ENCODE measurements at places on chromosomes 11 and 22.

DNA sequence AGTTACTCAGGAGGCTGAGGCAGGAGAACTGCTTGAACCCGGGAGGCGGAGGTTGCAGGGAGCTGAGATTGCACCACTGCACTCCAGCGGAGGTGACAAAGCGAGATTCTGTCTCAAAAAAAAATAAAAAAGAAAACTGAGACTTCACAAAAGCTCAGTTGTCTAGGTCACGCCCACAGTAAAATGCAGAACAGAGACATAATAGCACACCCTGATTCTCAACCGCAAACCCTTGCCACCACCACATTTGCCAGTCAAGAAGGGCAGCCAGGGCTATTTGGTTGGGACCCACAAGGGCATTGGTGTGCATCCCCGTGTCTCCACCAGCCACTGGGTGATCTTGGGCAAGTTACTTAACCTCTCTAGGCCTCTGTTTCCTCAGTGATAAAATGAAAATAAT, 25.4 kb downstream of the CREB3L1 start:
- DNase-seq = no peak

DNA sequence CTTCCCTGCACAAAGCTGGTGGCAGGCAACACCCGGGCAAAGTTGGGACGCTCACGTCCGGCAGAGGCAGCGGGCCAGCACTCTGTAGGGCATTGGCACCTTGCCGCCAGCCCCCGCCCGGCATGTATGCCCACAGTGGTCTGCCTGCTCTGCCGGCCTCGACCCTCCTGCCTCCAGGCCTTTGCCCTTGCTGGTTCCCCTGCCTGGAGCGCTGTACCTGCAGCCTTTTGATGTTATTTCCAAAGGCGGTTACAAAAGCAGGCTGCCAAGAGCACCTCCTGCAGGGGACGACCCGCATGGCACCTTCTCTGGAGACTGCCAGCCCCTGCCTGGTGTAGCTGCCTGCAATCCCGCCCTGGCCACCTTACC, 56.5 kb upstream of the SHISAL1 start:
- no peak for DNase-seq

DNA sequence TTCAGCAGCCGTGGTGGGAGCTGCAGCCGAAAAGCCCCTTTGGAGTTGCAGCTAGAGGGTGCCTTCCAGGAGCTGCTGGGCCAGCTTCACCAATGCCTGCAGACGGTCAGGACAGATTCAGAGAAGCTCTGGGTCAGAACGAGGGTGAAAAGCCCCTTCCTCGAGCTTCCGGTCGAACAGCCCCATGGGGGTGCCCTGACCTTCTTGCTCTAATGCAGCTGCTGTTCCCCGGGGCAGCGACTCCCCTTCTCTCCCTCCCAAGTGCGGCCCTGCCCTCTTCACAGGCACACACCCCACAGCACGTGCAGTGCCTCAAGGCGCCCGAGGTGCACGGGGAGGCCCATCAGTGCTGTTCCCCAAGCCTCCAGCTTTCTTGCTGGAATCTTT, 9.6 kb upstream of the IFITM3 start:
- no peak for DNase-seq

DNA sequence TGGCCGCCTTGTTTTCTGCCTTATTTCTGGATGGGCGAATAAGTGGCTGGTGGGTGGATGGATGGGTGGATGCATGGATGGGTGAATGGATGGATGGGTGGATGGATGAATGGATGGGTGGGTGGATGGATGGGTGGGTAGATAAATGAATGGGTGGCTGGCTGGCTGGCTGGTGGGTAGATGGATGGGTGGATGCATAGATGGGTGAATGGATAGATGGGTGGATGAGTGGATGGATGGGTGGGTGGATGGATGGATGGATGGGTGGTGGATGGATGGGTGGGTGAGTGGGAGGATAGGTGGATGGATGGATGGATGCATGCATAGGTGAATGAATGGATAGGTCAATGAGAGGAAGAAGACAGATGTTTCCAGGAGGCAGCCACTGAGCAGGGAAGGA, 98.9 kb downstream of the CACNA1I start:
- no peak for DNase-seq

- DNase-seq = no peak
Observed at GRCh38 chr11:2796091-2796490, 89.5 kb downstream of the CDKN1C start.

GRCh38 chr11:119445379-119445778, 22.4 kb upstream of the THY1 start:
- DNase-seq = no peak

GRCh38 chr11:105609341-105609781, 512 bp upstream of the GRIA4 start:
- peak; percentile 26 for DNase-seq

DNA sequence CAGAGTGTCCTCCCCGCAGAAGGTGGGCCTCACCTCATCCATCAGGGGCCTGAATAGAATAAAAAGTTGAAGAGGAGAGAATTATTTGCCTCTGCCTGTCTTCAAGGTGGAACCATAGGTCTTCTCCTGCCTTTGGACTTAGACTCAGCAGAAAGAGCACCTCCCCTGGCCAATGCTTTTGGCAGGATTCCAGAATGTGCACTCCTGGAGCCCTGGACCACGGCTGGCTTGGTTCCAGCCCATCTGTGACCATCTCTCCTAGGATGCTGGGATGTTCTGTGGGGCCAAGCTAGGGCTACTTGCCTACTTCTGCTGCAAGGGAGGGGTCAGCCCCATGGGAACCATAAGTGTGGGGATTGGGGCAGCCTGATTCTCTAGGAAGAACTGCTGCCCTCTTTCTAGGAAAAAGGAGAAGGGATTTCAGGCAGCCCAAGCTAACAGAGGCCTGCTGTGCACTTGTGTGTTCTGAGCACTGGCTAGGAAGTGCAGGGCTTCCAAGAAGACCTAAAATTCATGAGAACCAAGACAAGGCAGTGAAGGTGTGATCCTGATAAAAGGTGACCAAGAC, 32.2 kb upstream of the SHANK2 start:
- no peak for DNase-seq

GRCh38 chr11:11976481-11977127, 31.8 kb downstream of the DKK3 start:
- no peak for DNase-seq

- DNase-seq = no peak
Observed at GRCh38 chr11:59267196-59267595, 54.5 kb upstream of the MPEG1 start.

DNA sequence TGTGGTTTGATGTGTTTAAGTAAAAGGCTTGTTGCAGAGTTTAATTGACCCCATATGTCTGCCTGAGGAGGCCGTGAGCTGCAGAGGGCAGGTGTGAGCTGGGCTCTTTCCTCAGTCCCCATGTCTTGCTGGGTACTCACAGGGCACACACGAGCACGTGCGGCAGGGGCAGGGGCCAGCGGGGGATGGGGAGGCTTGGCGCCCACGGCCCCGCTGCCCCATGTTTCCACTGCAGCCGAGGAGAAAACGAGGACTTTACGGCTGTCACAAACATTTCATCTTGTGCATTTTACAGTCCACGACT, 24.7 kb upstream of the CCDC188 start:
- no peak for DNase-seq
